Motor neuron (in vitro differentiated cells): ENCODE measurements at places on chromosomes 2 and 18. TPM values are rescaled to one million over a fixed set of nuclear protein-coding genes. Genes with fewer than 3 reads are reported as not detected.

- ATAC-seq: no peak
Observed at GRCh38 chr2:142722569-142722968, 154.9 kb upstream of the KYNU start.

GRCh38 chr2:111227716-111228141 lies 107.0 kb downstream of the BCL2L11 start:
- no peak for ATAC-seq

GRCh38 chr2:173770947-173771678 lies 194.1 kb downstream of the SP3 start:
- no peak for ATAC-seq

DNA sequence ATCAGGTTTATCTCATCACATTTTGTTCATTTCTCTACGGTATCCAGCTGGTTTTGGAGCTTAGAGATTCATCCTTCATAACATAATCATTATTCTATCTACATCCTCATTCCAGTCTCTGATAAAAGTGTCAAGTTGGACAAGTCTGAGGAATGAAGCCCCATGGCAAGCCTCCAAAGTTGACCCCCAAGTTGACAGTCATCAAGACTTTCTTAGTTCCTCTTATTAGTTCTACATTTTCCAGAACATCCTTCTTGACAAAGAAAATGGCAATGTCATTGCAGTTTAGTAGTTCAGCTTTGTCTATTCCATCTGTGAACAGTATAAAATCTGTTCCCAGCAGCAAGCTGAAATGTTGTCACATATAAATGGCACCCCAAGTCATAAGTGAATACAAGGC lies 4.5 kb upstream of the TMSB10 start:
- ATAC-seq: no peak

DNA sequence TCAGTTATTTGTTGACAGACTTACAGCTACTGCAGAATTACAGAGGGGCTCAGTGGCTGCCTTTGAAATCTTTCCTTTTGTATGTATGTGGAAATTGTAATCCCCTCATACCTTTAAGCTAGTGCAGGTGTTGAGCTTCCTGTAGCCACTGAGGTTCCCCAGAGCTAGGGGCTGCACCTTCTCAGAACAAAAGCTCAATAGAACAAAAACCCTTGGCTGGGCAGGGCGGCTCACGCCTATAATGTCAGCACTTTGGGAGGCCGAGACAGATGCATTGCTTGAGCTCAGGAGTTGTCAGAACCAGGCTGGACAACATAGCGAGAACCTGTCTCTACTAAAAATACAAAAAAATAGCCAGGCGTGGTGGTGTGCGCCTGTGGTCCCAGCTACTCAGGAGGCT lies 41.3 kb upstream of the CHMP1B start:
- ATAC-seq: no peak

- no peak for ATAC-seq
Observed at GRCh38 chr2:177175917-177176668, 36.5 kb upstream of the HNRNPA3 start.

GRCh38 chr18:58966704-58967103 lies 102.0 kb downstream of the ZNF532 start:
- ATAC-seq: no peak

GRCh38 chr18:72652990-72653593 lies 109.0 kb upstream of the CBLN2 start:
- ATAC-seq: peak; percentile 24

DNA sequence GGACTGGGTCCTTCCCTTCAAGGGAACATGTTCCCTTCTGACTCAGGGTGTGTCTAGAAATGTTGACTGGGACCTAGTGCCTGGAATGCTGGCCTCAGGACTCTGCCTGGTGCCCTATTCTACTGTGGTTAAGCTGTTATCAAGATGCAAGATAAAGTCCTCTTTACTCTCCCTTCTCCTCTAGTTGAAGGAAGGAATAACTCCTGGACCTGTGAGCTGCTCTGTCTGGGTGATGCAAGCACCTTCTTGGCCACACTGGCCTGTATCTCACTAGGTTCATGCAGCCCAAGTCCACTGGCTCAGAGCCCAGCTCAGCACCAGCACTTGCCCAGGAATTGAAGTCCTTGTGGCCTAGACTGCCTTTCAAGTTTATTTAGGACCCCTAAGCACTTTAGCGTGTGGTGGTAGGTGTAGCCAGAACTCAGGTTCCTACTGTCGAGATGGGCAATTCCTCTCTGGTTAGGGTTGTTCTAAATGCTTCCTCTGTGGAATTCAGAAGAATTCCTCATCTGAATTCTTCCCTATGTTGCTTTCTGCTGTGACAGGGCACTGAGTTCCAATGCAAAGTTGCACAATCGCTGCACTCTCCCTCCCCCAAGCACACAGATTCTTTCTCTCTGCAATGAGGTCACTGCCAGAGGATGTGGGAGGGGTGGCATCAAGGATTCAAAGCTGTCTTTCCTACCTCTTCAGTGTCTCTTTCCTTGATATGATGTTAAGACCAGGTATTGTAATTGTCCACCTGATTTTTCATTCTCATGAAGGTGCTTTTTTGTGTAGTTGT lies 54.7 kb downstream of the VWC2L start:
- ATAC-seq: no peak

- ATAC-seq: no peak
Observed at GRCh38 chr2:74828543-74828942, 5.4 kb upstream of the HK2 start.

GRCh38 chr2:130390460-130391057 lies 34.7 kb downstream of the PTPN18 start:
- ATAC-seq: peak; percentile 1

- ATAC-seq: peak; percentile 98
Observed at GRCh38 chr2:223846515-223846914, 9.1 kb upstream of the AP1S3 start.

DNA sequence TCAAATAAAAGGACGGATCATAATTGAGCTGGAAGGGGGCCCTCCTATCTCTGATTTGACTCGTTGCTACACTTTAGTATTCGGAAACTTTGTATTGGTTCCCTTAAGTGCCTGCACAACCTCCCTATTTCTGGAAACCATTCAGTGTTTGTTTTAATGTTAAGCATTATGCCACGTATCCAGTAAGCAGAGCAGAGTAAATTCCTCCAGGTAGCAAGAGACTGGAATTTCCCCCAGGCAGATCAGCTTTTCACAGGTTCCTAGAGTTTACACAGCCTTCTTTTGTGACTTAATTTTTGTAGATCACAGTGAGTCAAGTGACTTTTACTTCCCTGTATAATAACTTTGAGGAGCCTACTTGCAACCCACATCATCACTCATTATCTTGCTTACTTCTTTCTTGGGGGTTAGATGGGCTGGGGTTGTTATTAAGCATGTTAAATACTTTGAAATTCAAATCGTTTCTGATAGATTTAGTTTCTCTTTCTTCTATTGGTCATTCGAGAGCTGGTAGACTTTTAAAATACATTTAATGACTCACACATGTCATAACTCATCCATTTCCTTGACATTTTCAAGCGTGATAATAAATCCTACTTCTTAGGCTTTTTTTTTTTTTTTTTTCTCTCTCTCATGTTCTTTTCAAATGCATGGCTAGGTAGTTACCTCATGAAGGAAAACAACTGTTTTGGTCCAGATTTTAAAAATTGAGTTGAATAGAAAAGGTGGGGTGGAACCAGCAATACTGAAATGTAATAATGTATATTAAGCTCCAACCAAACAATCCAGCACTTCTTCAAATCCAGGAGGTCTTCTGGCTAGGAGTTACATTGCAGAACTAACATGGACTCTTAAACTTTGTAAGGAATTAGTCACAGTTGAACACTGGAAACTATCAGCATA lies 219.3 kb downstream of the NEDD4L start:
- peak; percentile 14 for ATAC-seq

- ATAC-seq: peak; percentile 52
Observed at GRCh38 chr2:225100269-225100668, 58.0 kb upstream of the DOCK10 start.

- ATAC-seq: no peak
Observed at GRCh38 chr2:213537579-213537978, 253.3 kb downstream of the SPAG16 start.

GRCh38 chr2:146506851-146507250 lies 1338.0 kb upstream of the ACVR2A start:
- no peak for ATAC-seq

GRCh38 chr2:238789317-238789806 lies 58.5 kb upstream of the TWIST2 start:
- ATAC-seq: no peak

DNA sequence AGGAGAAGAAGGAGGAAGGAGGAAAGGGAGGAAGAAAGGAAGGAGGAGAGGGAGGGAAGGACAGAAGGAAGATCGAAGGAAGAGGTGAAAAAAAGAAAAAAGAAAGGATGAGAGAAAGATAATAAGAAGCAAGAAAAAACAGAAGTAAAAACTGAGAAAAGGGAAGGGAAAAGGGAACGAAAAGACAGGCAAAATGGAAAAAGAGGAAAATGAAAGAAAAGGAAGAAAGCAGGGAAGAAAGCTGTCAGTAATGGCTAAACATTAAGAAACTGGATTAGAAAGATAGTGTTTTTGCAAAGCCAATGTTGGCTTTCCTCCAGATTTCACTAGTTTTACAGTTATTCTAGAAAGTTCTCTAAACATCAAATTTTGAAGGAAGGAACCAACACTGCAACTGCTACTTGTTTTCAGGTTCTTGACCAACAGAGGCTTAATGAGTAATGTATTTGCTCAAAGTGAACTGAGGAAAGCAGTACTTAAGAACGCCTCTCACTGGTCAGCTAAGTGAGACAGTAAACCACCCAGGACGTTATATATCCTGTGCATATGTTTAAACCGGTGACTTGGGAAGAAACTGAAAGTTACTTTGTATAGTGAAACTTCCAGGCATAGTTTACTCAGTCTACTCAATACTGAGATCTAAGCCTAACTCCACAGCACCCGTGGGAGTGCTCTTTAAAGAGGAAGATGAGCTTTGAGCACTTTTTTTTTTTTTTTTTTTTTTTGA lies 286.2 kb upstream of the TRIB2 start:
- ATAC-seq: no peak

GRCh38 chr18:47772374-47773248 lies 157.8 kb downstream of the SMAD2 start:
- no peak for ATAC-seq

GRCh38 chr2:27123302-27124150 lies at the start of gene ABHD1:
ABHD1 (plus strand) TSS chr2:27123815; CDS start chr2:27123949, 134 bp downstream.
- peak; percentile 84 for ATAC-seq

GRCh38 chr2:10575609-10576280 lies 114.0 kb downstream of the NOL10 start:
- ATAC-seq: peak; percentile 33

- ATAC-seq: no peak
Observed at GRCh38 chr2:66441581-66442320, 6.8 kb downstream of the MEIS1 start.

GRCh38 chr18:74468547-74469061 lies 11.5 kb upstream of the DIPK1C start:
- ATAC-seq: no peak

DNA sequence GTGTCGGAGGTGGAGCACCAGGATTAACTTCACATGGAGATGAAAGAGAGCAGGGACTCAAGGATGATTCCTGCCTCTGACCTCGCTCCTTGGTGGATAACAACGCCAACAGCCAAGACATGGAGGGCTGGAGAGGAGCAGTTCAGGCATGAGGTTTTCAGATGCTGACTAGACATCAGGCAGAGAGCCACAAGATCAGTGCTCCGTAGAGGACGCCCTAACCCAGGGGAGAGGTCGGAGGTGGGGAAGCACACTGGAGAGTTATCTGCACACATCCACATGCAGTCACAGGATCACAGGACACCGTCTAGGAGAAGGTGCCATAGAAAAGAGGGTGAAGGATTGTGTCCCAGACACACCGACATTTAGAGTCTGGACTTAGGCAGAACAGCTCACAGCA lies 344.3 kb downstream of the EIPR1 start:
- ATAC-seq: no peak

DNA sequence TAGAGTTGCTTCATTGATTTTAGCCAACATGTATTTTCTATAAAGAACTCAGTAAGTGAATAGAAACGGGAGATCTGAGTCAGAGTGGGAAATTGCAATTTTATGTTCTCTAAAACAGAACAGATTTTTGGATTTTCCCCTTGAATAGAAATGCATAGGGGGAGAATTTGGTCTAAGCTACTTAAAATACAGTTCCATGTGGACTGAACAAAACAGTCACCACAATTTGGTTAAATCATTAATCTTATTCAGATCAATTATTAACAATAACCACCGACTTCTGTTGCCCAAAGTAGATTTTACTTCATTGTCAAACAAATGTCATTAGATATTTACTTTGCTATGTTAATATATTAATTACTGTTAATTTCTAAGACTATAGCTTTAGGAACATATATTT lies 107.7 kb downstream of the SCG2 start:
- ATAC-seq: no peak

GRCh38 chr2:62787386-62787785 lies 81.9 kb downstream of the EHBP1 start:
- ATAC-seq: peak; percentile 84

- peak; percentile 57 for ATAC-seq
Observed at GRCh38 chr2:105744909-105745853, at the start of gene NCK2. NCK2 (plus strand) TSS chr2:105744912; CDS start chr2:105855064, 110,152 bp downstream.

- no peak for ATAC-seq
Observed at GRCh38 chr2:46847726-46848412, 67.7 kb downstream of the MCFD2 start.

Gene MOCOS
- 8.4 and 14.4 TPM in 2 replicates for total RNA-seq

Gene NEU4
- total RNA-seq: 0.59 TPM in 1 of 2 replicates, not detected in the other

Gene COL6A3
- 288 and 475 TPM in 2 replicates for total RNA-seq

Gene RAPGEF4
- 10.6 and 13.0 TPM in 2 replicates for total RNA-seq

Gene ANXA4
- 5.7 and 6.0 TPM in 2 replicates for total RNA-seq

Gene SGPP2
- 0.22 and 0.44 TPM in 2 replicates for total RNA-seq

Gene DLGAP1
- 18.6 and 29.3 TPM in 2 replicates for total RNA-seq

Gene LDLRAD4
- 8.5 and 16.6 TPM in 2 replicates for total RNA-seq

Gene IL36B
- 0.31 TPM in 1 of 2 replicates, not detected in the other for total RNA-seq

Gene SERPINE2
- 129 and 134 TPM in 2 replicates for total RNA-seq

Gene RAMP1
- total RNA-seq: 16.2 and 20.9 TPM in 2 replicates

Gene AKAIN1
- total RNA-seq: not detected in 2 replicates

Gene FANCL
- 28.2 and 31.0 TPM in 2 replicates for total RNA-seq
